ENCODE measurements at places on chromosomes 6 and 20. TPM values are rescaled to one million over a fixed set of nuclear protein-coding genes. Genes with fewer than 3 reads are reported as not detected.

The OPRM1 gene
- total RNA-seq, result not detected

DNA sequence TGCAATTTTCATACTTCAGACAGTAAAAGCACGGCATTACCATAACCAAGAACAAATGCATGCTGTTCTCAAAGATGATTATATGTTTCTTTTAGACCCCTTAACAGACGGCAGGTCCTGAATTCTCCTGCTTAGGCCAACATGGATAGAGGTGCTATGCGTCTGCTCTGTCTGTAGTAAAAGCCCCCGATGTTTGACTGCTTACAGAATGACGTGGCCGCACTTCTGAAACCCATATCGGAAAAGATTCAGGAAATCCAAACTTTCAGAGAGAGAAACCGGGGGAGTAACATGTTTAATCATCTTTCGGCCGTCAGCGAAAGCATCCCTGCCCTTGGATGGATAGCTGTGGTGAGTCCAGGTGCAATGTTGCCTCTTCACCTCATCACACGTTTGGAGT is 93.1 kb upstream of the FAM8A1 start:
- no peak for DNase-seq

DNA sequence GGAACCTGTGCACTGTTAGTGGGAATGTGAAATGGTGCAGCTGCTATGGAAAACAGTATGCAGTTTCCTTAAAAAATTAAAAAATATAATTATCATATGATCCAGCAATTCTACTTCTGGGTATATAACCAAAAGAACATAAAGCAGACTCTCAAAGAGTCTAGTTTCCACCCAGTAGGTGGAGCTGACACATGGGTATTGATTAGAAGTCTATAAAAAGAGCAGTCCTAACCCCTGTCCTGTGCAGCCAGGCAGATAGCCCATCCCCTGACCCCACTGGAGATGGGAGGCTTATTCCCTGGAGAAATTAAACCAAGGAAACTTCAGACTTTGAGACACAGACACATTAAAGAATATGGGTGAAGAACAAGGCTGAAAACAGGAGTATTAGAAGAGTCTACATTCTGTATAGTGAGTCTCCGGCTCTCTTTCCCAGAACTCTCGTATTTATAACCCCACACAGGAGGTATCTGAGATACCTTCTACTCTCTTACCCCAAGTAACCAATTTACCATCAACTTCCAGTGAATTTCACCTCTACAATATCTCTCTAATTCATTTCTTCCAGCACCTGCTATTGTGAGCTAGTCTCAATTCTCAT is 92.3 kb downstream of the SEL1L2 start:
- DNase-seq, result no peak

The GHRH gene
- not detected for total RNA-seq

The PGC gene
- not detected for total RNA-seq

DNA sequence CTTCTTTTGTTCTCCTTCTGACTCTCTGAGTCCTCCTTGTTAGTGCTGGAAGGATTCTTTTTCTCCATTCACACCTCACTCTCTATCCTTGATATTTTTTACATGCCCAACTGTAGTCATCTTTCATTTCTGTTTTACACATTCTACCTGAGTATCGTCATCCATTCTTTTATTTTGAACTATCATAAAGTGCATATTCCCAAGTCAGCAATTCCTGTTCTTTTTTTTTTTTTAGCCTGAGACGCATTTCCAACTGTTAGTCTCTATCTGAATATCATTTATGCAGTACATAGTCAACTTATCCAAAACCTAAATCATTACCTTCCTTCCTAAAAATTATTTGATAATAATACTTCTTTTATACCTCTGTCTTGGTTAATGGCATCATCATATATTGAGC is 207.5 kb downstream of the NKAIN2 start:
- DNase-seq, result no peak

GRCh38 chr20:23456409-23456808 is 3.7 kb upstream of the CST11 start:
- no peak for DNase-seq

DNA sequence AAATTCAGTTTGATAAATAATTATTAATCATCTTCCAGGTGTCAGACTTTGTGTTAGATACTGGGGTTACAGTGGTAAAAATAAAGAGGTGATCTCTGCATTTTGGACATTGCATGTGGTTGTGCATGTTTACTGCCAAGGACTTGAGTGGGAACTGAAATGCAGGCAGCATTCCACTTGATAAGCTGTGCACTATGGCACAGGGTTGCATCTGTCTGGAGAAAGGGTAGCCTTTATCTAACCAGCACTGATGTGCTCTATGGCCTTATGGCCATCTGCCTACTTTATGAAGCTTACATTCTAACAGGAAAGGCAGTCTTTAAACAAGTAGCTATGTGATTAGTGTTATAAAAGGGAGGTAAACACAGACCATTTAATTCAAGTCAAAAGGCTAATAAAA is 53.0 kb upstream of the MLIP start:
- DNase-seq, result no peak

The THBS2 gene
- total RNA-seq, result 224 TPM

- no peak for DNase-seq
Observed at GRCh38 chr20:3804781-3805180, 8.7 kb downstream of the CDC25B start.

The FGD2 gene
- total RNA-seq, result 12.7 TPM

- DNase-seq, result no peak
Observed at GRCh38 chr20:45368221-45368980, 5.4 kb downstream of the SYS1 start.

The C20orf202 gene
- total RNA-seq, result not detected

GRCh38 chr20:62433658-62434497 is 6.5 kb upstream of the RBBP8NL start:
- DNase-seq, result peak; percentile 42

The FAM83B gene
- 3.6 TPM for total RNA-seq

The SAMD10 gene
- total RNA-seq, result 7.6 TPM

The ARHGAP40 gene
- total RNA-seq, result not detected

The CCN2 gene
- 104 TPM for total RNA-seq

- no peak for DNase-seq
Observed at GRCh38 chr6:7522873-7523272, 18.6 kb upstream of the DSP start.

- no peak for DNase-seq
Observed at GRCh38 chr20:15834857-15835256, 738.4 kb downstream of the KIF16B start.

- DNase-seq, result no peak
Observed at GRCh38 chr20:33951171-33951570, 42.5 kb upstream of the RALY start.

- no peak for DNase-seq
Observed at GRCh38 chr20:39890697-39891096, 798.3 kb downstream of the MAFB start.

DNA sequence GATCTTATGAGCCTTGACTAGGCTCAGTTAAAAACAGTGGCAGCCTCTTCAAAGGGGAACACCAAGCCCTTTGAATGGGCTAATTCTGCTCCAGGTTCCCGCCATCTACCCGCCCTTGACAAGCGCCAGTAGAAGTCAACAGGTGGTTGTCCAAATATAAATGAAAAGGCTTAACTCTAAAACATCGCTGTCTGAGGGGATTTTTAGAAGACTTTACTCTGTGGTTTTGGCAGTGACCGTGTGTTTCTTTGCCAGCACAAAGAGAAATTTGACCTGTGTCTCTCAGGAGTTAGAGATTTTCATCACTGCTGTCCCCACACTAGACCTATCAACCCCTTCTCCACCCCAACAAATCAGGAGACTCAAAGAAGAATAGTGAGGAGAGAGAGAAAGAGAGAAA is 19.8 kb upstream of the SIM1 start:
- no peak for DNase-seq

- no peak for DNase-seq
Observed at GRCh38 chr20:10167040-10167439, 51.6 kb upstream of the SNAP25 start.

DNA sequence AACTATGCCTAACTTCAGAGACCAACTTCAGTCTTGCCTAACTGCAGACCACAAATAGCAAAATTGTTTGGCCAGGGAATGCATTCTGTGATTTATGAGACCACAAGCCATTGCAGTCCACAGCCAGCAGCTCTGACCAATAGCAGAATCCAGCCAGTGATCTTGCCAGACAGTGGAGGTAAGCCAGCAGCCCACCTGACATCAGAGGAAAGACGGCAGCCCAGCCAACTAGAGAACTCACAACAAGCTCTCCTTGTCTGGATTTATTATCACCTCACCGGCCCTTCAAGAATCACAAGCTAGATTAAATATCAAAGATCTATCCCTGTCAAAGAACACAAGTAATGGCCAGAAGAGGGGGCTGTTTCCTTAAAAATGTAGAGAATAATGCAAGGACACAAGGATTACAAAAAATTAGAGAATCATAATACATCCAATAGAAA is 66.5 kb upstream of the SLC35F1 start:
- DNase-seq, result no peak

DNA sequence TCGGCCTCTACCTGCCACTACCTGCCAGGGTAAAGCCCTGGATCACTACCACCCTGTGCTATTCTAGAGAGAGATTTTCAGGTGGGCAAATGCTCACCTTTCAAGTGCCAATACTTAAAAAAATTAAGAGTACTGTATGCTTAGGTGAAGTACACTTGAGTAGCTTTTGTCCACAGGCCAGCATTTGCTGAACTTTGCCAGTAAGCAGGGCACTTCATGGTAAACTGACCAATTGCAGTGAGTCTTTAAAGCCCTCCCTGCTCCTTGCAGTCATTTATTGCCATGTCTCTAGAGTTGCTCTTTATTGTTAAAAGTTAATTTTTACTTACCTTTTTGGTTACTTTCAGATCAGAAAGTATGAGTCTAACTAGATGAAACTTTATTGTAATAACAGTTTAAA is 58.5 kb downstream of the PLAGL1 start:
- no peak for DNase-seq

- DNase-seq, result no peak
Observed at GRCh38 chr6:130282234-130282995, 59.7 kb upstream of the SAMD3 start.

The LAMA5 gene
- 50.6 TPM for total RNA-seq

- DNase-seq, result no peak
Observed at GRCh38 chr6:104325341-104326172, 534.2 kb downstream of the HACE1 start.

GRCh38 chr20:1125277-1125676 is 6.9 kb downstream of the PSMF1 start:
- DNase-seq, result no peak

The SLC22A16 gene
- total RNA-seq, result 10.8 TPM

The BANF2 gene
- total RNA-seq, result not detected

DNA sequence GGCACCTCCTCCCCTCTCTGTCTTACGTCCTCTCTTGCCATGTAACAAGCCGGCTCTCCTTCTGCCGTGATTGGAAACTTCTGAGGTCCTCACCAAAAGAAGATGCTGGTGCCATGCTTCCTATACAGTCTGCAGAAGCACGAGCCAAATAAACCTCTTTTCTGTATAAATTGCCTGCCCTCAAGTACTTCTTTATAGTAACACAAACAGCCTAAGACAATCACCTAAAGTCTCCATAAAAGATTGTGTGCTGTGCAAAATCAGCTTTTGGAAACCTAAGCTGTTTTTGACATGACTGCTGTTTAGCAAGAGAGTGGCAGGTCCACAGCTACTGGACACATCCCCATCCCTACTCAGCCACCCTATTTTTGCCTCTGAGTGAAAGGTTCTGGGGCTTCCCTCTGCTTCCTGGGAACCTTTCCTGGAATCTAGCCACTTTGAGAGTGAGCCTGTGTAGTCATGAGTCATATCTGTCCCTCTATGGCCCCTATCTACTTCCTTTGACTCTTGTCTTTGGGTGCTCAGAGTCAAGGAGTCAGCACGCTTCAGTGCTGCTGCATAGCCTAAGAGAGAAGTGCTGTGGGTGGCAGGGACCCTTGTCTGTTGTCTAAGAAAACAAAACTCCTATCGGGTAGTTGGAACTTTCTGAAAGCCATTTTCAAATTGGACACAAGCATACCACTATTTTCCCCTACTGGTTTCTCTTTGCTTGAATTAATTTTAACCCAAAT is 110.0 kb downstream of the PPP1R14C start:
- no peak for DNase-seq

GRCh38 chr6:118804091-118804490 is 89.9 kb upstream of the ASF1A start:
- DNase-seq, result no peak

DNA sequence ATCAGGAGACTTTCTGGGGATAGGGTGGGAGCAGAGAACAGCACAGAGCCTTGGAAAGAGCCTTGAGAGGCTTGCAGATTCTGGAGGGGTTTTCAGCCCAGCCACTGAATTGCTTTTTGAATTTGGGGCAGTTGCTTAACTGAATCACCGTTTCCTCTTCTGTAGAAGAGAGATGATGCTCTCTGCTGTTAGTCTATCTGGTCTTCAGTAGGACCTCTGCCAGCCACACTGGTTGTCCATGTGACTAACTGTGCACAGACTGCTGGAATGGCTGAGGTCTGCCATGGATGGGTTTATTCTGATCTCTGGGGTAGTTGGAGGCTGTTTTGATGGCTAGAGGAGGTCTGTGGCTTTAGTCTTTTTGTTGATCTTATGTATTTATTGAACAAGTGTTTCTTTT is 21.4 kb upstream of the PRDM1 start:
- no peak for DNase-seq

Data from uterus (tissue), 4 donors.